ENCODE measurements at places on chromosomes 1 and 21.

- no peak for DNase-seq
Observed at GRCh38 chr21:34615487-34615814, 538 bp upstream of the RCAN1 start.

DNA sequence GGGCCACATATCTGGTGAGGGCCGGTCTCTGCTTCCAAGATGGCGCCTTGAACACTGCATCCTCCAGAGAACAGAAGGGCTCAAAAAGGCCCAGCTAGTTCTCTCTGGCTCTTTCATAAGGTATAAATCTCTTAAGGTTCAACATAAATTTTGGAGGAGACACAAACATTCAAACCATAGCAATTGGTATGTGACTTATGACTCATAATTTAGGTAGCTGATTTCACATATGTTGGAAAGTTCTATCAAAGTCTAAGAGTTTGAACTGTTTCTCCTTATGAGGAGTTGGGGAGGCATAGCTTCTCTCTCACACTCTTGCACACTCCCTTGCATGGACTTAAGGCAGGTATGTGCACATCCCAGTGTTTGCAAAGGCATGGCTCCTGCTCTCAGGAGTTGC, 5.1 kb upstream of the FYB2 start:
- no peak for DNase-seq

DNA sequence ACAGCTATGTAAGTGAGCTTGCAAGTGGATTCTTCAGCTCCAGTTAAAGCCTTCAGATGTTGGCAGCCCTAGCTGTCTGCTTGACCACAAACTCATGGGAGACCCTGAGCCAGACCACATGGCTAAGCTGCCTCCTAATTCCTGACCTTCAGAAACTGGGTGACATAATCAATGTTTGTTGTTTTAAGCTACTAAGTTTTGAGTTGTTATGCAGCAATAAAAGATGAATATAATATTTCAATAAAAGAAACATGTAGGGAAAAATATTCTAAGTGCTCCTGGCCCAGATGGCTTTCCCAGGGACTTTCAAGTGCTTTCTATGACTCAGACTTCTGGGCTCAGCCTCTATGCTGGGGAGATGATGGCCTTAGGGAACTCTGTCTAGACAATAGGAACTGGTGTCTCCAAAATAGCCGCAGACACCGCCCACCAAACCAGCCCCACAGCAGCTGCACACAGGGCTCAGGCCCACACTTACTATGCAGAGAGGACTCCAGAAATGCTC, 20.3 kb upstream of the AZIN2 start:
- DNase-seq: no peak

DNA sequence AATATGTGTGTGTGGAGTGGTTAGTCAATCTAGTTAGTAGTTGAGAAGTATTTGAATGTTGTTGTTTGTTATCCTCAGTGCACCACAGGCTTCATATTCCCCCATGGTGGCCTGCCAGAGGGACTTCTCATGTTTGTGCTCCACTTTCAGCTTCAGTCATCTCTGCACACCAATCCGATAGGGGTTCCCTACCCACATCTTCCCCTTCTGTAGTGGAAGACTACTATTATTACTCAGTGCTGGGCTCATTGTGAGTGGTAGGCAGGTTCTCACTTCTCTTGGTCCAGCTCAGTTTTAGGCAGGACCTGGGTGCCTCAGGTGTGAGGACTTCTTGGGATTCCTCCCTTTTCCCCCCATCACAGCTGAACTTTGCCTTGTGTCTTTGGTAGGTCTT, 14.2 kb downstream of the MT1HL1 start:
- no peak for DNase-seq

GRCh38 chr1:168763031-168763430, 34.0 kb upstream of the DPT start:
- no peak for DNase-seq

DNA sequence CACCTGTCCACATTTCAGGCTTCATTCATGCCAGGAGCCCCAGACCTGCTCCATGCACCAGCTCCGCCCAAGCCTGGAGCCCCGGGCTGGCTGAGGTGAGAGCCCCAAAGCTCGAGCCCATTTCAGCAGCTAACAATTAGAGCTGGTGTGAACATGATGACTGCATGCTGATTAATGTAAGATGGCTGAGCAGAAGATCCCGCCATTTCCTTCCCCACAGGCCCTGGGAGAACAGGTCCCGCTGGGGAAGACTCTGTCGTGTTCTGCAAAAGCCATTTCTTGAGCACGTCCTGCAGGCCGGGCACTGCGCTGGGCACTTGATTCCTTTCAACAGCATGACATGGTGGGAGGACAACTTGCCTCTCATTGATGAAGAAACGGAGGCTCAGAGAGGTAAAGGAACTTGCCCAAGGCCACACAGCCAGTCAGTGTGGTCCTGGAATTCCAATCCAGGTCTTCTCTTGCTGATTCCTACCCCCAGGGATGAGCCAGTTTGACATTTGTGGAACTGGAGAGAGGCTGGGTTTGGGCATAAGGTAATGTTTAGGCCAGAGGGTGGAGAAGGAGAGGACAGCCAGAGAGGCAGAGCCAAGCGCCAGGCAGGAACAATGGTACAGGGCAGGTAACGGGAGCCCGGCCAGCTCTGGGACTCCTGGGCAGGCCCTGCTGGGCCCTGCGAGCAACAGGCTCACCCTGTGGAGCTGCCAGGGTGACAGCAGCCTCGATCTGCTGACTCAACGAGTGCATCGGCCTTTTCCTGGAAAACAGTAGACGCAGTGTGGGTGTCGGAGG, 28.1 kb upstream of the EPHA2 start:
- no peak for DNase-seq

DNA sequence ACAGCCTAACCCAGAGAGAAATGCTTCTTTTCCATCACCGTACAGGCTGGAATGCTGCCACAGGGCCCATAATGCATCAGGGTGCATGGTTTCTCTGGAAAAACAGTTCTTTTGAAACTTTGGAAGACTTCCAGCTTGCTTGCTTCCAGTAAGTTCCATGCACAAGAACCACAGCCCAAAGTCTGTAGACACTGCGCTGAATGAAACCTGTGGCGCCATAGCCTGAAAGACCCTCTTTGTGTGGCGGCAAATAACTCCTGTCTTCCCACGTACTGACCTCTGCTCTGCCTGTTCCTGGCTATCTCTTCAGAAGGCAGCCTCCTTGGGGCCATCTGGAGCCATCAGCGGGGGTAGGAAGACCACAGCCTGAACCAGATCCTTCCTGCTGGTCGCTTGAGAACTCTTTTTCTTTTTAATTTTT, 15.1 kb downstream of the MIIP start:
- DNase-seq: no peak

DNA sequence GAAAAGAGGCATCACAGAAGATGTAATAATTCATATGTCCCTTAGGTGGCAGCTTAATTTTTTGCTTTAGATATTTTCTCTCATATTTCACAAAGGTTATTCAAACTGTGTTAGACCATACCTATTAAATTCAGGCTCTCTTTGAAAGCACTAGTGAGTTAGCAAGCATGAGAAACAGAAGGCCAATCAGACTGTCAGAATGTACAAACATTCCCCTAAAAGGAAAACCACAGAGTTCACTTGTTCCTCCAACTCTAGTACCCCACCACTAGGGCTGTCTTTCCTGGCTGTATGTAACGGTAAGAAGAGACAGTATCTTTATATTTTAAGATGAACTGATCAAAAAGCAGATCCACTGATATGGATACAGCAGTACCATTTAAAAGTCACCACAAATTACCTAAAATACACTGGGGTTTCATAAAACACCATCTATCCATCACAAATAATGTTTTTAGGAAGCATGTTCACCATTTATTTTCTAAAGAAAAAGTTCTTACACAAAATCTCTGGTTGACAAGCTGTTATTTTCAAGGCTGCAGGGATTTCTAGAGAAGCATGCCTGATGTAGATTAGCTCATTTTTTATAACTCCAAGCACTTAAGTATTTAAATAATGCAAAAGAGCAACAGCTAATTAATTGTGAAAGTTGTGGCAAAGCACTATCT, 1.8 kb downstream of the ARPC5 start:
- peak; percentile 15 for DNase-seq

GRCh38 chr1:172380441-172381244, 39.8 kb upstream of the C1orf105 start:
- peak; percentile 31 for DNase-seq

DNA sequence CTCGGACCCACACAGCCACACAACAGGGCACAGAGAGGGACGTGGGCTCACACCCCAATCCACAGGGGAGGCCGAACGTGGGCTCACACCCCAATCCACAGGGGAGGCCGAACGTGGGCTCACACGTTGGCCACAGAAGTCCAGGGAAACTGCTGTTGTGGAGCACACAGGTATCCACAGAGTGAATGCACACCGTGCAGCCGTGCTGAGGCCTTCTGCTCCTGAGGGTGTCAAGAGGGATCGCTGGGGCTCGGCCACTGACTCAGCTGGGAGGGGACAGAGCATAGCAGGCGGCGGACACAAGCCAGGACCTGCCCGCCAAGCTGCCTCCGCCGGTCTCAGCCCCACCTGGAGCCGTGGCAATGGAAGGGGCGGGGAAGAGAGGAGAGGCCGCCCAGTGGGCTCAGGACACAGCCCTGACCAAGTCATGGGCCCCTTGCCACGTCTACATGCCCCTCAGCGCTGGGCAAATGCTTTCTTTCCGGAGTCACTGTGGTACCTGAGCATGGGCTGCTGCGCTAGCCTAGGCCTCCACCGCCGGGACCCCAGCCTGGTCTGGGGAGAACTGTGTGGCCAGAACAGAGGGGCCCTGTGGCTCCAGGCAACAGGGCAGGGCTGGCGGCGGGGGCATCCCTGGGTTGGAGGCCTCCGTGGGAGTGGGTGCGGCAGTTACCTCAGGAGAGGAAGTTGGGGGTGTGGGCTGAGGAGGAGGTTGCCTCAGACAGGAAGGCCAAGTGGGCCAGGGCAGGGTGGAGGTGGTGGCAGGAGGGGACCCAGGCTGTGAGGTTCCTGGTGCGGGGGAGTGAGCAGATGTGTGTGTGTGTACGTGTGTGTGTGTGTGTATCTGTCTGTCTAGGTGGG, 1.2 kb downstream of the SYTL1 start:
- peak; percentile 85 for DNase-seq

- no peak for DNase-seq
Observed at GRCh38 chr21:40613546-40614030, 233.4 kb downstream of the DSCAM start.

DNA sequence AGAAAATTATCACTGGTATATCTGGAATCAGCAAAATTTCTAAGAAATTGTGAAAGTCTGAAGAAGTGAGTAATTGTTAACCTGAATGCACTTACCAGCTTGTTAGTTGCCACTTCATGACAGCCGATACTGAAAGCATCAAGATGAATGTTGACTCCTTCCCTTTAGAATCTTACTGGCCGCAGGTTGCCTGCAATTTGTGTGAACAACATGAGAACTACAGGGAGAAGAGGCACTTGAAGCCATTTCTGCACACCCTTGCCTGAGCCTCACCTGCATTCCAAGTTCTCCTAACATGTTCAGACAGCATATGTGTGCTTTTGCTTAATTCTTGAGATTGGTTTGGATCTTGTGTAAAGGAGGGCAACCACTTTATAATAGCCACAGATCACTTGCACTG, 59.2 kb upstream of the SSX2IP start:
- no peak for DNase-seq

GRCh38 chr1:23837908-23838307, 12.7 kb upstream of the HMGCL start:
- DNase-seq: no peak

DNA sequence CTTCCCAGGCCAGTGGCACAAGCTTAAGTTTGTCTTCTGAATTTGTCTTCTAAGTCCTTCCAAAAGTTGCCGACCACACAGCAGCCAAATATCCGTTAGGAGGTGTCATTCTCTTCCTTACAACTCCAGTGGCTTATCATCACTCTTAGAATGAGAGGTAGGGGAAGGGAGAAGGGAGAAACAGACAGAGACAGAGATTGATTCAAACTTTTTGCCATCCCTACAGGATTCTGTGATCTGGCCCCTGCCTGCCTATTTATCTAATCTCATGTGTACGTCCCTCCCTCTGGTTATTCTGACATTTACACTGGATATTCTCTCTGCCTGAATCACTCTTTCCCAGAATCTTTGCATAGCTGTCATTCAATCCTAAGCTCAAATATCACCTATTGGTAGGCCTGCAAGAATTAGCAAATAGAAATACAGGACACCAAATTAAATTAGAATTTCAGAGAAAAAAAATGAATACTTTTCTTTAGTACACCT, 488 bp upstream of the GNL2 start:
- no peak for DNase-seq

DNA sequence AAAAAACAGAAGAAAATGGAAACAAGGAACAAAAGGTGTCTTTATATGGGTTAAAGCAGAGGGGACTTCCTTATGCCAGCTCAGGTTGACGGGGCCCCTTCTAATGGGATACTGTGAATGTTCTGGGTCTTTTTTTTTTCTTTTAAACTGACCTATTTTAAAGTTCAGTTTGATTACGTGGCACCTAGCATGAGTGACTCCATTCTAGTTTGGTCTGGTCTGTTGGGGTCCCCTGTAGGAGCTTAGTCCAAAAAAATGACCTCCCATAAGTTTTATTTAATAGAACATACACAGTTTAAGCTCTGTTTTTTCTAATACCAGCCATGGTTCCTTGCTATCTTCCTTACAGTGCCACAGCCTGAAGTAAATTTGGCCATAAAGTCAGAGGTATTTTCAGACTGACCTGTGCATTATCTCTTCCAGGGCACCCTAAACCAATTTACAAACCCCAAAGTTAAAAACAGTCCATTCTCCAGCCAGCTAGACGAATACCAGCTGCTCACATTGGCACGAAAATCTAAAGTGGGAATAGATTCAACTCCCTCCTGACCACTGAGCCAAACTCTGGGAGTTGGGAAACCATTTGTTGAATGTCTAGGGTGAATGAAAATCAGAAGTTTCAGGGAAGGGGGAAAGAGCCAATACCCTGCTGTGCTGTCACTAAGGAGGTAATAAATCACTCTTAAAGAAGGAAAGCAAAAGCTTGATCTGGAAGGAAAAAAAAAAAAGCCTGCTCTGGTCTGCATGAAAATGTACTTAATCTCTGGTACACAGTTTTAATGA, 42.4 kb downstream of the AKNAD1 start:
- no peak for DNase-seq

DNA sequence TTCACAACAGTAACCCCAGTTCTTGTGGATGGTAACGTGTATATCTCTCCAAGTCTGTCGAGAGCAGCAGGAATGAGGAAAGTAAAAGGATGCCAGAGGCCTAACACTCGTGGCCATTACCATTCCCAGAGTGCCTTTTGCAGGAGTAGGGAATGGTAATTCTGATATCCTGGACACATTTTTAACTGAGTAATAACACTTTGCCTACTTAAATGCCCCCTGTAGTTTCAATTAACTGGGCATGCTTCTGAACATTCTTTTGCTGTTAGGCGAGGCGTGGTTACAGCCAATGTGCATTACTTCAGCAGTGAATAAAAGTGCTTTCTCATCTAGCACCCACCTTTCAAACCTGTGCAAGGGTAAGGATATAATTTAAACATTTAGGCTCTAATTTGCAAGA, 258.5 kb upstream of the ADGRL2 start:
- no peak for DNase-seq

- peak; percentile 28 for DNase-seq
Observed at GRCh38 chr1:205229399-205229871, 1.7 kb downstream of the TMCC2 start.
